ENCODE measurements at places on chromosomes 12 and 14. TPM values are rescaled to one million over a fixed set of nuclear protein-coding genes. Genes with fewer than 3 reads are reported as not detected.

Gene ZNF891
- 9.2 TPM for total RNA-seq

Gene TSPAN9
- total RNA-seq, result 142 TPM

Gene BHLHE41
- 3.6 TPM for total RNA-seq

DNA sequence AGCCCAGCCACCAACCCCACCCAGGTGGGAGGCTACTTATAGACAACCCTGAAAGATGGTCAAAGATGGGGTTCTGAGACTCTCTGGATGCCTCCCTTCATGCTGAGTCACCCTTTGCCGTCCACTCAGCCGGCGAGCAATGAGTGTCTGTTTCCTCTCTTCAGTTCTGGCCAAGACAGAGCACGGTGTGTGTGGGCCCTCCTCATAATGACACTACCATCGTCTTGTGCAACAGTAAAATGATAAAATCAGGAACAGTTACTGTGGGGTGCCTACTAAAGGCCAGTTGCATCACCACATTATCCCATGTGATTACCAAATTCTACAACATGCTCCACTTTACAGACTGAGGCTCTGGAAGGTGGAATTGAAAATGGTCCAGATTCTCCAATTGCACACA is 7.0 kb upstream of the BDKRB1 start:
- DNase-seq, result no peak

GRCh38 chr12:6077692-6078083 is 46.8 kb downstream of the VWF start:
- DNase-seq, result no peak

All from glutamatergic neuron (in vitro differentiated cells).